ENCODE measurements at places on chromosomes 6 and 20.

DNA sequence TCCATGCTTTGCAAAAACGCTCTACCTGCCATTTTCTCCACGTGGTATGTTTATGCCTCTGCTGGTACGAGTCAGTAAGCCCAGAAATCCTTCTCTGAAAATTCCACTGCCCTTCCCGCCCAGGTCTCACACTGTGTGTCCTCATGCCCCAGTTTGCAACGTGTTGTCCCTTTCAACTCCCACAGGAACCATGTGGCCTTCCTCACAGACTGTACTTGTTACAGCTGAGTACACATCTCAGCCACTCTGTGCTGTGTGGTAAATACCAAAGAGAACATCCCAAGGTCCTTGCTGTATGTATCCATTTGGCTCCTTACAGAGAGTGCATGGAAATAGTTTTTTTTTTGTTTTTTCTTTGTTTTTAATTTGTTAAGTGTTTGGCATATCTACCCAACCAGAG, 56.9 kb downstream of the RTN4IP1 start:
- peaks cover 14% of the 10 kb centered on the region for H3K4me1 ChIP-seq
- peaks cover 13% of the 10 kb centered on the region for H3K36me3 ChIP-seq
- H3K27ac ChIP-seq = no peak overlapping the region
- no peak for DNase-seq
- no peaks in the 10 kb centered on the region for H3K27me3 ChIP-seq

DNA sequence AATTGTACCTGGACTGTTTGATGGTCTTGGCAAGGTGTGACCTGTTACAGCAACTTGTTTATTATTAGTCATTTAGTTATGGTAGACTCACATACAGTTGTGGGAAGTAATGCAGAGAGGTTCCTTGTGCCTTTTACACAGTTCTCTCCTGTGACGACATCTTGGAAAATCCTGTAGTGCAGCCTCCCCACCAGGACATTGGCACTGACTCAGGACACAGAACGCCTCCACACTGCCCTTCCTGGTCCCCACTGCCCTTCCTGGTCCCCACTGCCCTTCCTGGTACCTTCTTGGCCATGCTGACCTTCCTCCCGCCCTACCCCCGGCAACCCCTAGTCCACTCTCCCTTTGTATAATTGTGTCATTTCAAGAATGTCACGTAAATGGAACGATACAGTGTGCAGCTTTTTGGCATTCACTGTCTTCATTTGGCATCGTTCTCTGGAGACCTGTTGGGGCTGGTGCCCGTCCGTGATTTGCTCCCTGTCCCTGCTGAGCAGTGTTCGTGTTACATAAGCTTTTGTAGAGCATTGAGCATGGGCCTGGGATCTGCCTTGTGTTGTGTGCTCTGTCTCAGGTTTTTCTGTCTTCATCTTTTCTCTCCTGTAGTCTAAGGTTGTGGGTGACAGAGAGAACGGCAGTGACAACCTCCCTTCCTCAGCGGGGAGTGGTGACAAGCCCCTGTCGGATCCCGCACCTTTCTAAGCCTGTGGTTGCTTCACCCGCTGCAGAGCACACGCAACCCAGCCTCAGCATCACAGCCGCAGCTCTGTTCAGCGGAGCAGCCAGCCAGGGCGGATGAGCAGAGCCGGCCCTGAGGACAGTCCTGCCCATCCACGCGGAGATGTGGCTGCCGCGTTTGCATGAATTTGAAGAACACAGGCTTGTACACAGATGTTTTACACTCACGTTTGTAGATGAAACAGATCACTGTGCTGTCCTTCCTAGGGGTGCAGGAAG, 5.4 kb upstream of the DNAJC5 start:
- H3K27me3 ChIP-seq = no peaks in the 10 kb centered on the region
- no peak for DNase-seq
- H3K4me1 ChIP-seq = peaks cover 10% of the 10 kb centered on the region
- no peak overlapping the region for H3K4me3 ChIP-seq

GRCh38 chr6:84284428-84285049, 57.1 kb upstream of the CEP162 start:
- H3K4me3 ChIP-seq = no peak overlapping the region
- no peaks in the 10 kb centered on the region for H3K27me3 ChIP-seq
- no peaks in the 10 kb centered on the region for H3K4me1 ChIP-seq
- peaks cover 1% of the 10 kb centered on the region for H3K36me3 ChIP-seq
- no peak overlapping the region for H3K27ac ChIP-seq

GRCh38 chr20:41350408-41350962, 9.9 kb downstream of the LPIN3 start:
- no peaks in the 10 kb centered on the region for H3K36me3 ChIP-seq
- H3K27ac ChIP-seq = no peak overlapping the region
- no peaks in the 10 kb centered on the region for H3K27me3 ChIP-seq
- H3K4me1 ChIP-seq = no peaks in the 10 kb centered on the region
- no peak overlapping the region for H3K4me3 ChIP-seq

DNA sequence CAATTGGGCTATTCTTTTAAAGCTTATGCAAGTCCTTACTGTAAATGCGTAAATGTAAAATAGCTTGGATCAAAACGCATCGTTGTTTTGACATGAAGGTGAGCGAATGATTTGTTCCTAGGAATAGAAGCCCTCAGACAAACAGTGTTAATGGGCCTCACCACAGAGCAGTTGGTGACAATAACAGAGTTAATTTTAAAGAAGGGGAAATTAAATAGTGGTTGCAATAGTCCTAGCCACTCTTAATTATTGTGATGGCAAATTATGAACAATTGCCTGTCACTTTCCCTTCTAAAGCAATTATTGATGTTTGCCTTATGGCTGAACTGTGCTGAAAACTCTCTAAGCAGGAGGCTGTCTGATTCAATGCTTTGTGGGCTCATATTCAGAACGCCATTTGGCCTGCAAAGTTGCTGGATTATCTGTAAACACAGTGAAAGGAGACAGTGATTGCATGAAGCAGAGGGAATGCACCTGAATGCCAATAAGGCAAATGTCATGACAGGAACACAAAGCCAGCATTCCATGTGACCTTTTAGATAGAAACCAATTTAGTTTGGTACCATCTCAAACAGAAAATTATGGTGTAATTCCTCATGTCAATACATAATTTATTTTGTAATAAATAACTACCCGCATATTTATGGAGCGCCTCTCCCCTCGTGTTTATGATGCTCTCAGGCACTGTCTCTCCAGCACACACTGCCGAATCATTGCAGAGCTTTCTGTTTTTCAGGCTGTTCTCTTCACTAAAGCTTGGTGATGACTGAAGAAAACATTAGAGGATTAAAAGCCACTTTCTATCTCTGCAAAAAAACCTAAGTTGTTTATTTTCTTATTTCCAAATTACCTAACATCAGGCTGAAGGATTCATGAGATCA, 387.5 kb downstream of the HACE1 start:
- H3K4me3 ChIP-seq = no peak overlapping the region
- no peak overlapping the region for H3K27ac ChIP-seq
- DNase-seq = no peak
- no peaks in the 10 kb centered on the region for H3K36me3 ChIP-seq
- peaks cover 7% of the 10 kb centered on the region for H3K27me3 ChIP-seq
